HCT116 (cell line): ENCODE measurements at places on chromosomes 7 and 10. TPM values are rescaled to one million over a fixed set of nuclear protein-coding genes. Genes with fewer than 3 reads are reported as not detected.

PIP gene
- not detected for total RNA-seq

DNA sequence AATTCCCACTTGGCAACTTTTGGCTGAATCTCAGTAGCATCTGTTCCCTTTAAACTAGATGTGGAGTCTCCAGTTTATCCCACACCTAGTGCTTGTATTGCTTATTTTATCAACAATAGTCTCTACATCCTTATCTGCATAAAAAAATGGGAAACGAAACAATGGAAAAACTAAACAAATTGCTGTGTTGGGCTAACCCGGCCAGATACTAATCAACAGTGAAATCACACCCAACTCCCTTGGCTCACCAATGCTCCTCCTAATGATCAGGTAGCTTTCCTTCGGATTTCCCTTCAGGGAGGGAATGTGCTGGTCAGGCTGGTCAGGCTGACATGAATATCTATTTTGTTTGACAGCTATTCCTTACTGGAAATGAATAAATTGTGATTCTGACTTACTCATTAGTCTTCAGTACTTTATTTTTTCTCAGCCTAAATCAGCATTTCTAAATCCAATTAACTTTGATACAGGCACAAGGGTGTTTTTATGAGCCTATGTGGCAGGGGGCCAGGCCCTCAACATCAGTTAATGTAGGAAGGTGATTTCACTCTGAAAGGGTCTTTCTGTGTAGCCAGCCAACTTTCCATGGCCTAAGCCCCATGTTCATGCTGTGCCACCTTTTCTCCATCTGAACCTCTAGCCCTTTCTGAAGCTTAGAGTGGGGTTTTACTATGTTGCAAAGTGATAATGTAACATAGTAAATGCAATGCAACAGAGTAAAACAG is 170.5 kb upstream of the NPSR1 start:
- H3K4me3 ChIP-seq: no peak overlapping the region
- H3K27ac ChIP-seq: no peak overlapping the region
- no peak for DNase-seq
- no peaks in the 10 kb centered on the region for H3K4me1 ChIP-seq
- no peaks in the 10 kb centered on the region for H3K27me3 ChIP-seq
- no peaks in the 10 kb centered on the region for H3K36me3 ChIP-seq

NEBL gene
- total RNA-seq: 16.6 TPM

DNA sequence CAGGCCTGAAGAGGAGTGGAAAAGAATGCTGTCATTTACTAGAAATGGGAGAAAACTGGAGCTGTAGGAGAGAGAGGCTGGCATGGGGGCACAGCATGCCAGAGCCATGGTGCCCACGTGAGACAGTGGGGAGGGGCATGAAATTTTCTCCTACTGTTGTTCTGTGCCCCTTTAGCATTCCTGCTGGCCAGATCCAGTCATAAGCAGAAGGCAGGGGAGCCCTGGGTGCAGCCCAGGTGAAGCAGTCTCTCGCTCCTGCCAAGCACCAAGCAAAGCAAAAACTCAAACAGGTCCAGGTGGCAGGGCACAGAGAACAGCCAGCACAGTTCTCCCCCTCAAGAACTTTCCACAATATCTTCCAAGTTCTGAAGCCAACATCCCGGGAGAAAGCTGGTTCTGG is 383.2 kb downstream of the TCERG1L start:
- H3K4me1 ChIP-seq: no peaks in the 10 kb centered on the region
- H3K36me3 ChIP-seq: no peaks in the 10 kb centered on the region
- no peak overlapping the region for H3K4me3 ChIP-seq
- no peaks in the 10 kb centered on the region for H3K27me3 ChIP-seq
- no peak for DNase-seq

GRCh38 chr7:102009628-102010027 is 192.2 kb downstream of the CUX1 start:
- H3K4me3 ChIP-seq: no peak overlapping the region
- no peaks in the 10 kb centered on the region for H3K36me3 ChIP-seq
- DNase-seq: no peak
- H3K27ac ChIP-seq: no peak overlapping the region
- H3K4me1 ChIP-seq: peaks cover 5% of the 10 kb centered on the region; the same call in 1 of the 2 replicates

PTPN12 gene
- 80.5 TPM for total RNA-seq

- no peak overlapping the region for H3K4me3 ChIP-seq
- peaks cover 32% of the 10 kb centered on the region for H3K4me1 ChIP-seq
- no peak for DNase-seq
- H3K27me3 ChIP-seq: no peaks in the 10 kb centered on the region
- H3K27ac ChIP-seq: no peak overlapping the region
Measured at GRCh38 chr7:80785276-80785675, 133.6 kb downstream of the SEMA3C start.

CPA5 gene
- total RNA-seq: not detected

TNKS2 gene
- 20.7 TPM for total RNA-seq

GRCh38 chr7:79953130-79953529 is 181.5 kb upstream of the GNAI1 start:
- H3K27ac ChIP-seq: no peak overlapping the region
- H3K4me3 ChIP-seq: no peak overlapping the region
- H3K4me1 ChIP-seq: no peaks in the 10 kb centered on the region
- no peak for DNase-seq
